ENCODE measurements at places on chromosomes 11 and 22.

GRCh38 chr22:45210577-45210976, 30.1 kb downstream of the KIAA0930 start:
- no peak for DNase-seq

DNA sequence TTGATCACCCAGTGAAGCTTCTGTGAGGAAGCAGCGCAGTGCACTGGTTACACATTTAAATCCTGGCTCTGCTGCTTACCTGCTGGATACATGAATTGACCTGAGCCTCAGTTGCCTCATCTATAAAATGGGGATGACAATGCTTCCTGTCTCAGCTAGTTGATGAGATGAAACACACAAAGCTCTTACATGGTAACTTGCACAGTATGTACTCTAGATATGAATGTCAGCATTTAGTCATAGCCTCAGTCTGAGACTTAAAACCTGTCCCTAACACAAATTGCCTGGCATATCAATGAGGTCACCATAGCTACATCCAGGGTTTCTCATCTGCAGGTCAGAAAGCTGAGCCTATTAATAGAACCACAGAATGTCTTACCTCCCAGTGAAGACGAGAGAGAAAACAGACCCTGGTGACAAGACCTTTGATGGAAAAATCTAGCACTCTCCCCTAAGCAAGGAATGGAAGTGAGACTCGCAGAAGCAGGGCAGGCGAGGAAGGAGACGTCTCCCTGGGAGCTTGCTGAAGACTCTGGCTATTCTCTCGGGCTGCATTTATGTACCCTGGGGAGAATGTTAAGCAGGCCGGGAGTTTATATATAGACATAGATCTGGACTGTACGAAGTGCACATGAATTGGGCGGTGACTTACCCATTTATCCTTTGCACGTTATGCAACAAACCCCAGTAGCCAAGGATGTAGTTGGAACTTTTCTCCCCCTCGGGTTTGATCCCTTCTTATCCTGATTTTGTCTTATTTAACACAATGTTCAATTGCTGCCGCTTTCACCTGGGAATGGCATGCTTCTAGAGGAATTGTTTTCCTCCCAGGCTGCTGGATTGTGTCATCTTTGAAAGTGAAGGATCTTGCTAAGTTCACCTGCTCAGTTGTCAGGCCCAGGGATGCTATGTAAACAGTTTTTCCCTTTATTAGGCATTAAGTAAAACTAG, 18.0 kb downstream of the SDHAF2 start:
- no peak for DNase-seq

- no peak for DNase-seq
These were observed 23.2 kb downstream of the AMOTL1 start for GRCh38 chr11:94791216-94791889.

DNA sequence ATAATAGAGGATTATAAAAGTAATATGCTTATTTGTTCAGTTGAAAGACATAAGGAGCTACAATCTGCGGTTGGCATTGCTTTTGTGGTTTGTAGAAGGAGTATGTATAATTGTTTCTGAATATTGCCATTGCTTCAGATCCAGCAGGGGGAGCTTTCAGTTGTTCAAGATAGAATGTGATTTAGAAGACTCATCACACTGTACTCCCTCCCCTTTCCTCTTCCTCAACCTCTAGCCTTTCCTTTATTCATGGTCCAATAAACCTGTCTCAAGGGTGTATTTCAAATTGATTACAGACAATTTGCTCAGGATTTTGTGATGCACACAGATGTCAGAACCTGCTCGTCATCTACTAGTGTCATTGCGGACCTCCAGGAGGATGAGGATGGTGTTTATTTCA, 9.8 kb downstream of the PRMT3 start:
- DNase-seq: no peak

- no peak for DNase-seq
These were observed 5.0 kb upstream of the MTNR1B start for GRCh38 chr11:92964471-92964870.

DNA sequence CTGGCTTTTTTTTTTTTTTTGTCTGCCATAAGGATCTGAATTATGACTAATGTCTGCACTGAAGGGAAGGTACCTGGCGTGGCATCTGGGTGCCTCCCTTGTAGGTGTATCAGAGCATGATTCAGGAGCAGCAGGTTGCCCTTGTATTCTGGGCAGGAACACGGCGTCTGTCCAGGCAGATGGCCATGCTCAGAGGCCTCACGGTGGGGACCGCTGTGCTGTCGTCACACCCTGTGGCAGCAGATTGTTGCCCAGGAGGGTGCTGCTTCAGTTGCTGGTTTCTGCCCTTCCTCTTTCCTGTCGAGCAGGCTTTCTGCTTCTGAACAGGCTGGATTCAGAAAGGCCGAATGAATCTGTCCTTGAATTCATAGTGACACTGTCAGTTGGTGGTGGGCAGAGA, 11.0 kb downstream of the ZNRF3 start:
- no peak for DNase-seq

DNA sequence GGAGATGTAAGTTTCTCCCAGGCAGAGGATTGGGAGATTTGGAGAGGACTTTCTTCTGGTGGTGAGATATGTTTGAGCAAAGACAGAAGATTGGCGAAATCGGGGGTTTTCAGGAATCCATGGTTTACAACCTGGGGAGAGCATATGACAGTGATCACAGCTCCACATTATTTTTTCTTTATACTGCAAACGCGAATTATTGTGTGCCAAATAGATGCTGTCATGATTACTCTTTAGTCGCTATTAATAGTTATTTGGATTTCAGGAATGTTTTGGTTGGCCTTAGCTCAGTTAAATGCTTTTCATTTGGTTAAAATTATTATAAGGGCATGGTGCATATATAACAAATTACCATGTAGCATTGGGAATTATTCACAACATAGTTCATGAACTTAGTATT, 15.2 kb downstream of the ATXN10 start:
- no peak for DNase-seq

- DNase-seq: no peak
These were observed 89.2 kb downstream of the FAT3 start for GRCh38 chr11:92313784-92314183.

GRCh38 chr22:29122041-29122440, 49.2 kb downstream of the KREMEN1 start:
- no peak for DNase-seq

DNA sequence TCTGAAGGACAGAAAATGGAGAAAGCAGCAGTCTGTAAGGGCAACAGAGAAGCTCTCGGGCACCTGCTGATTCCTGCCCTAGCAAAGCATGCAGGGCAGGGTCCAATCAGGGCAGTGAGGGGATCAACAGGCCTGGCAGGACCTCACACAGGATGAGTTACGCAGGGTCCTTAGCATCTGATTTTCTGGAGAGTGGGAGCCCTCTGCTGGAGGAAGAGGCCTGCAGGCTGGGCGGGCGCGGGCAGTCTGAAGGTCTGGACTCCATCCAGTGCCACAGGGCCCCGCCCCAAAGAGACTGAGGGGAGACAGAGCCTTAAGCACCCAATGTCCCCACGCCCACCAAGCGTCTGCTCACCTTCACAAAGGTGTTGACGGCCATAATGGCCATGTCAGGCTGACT, 28.9 kb downstream of the AP1B1 start:
- DNase-seq: no peak

GRCh38 chr11:10935015-10935559, 77.2 kb upstream of the ZBED5 start:
- no peak for DNase-seq

DNA sequence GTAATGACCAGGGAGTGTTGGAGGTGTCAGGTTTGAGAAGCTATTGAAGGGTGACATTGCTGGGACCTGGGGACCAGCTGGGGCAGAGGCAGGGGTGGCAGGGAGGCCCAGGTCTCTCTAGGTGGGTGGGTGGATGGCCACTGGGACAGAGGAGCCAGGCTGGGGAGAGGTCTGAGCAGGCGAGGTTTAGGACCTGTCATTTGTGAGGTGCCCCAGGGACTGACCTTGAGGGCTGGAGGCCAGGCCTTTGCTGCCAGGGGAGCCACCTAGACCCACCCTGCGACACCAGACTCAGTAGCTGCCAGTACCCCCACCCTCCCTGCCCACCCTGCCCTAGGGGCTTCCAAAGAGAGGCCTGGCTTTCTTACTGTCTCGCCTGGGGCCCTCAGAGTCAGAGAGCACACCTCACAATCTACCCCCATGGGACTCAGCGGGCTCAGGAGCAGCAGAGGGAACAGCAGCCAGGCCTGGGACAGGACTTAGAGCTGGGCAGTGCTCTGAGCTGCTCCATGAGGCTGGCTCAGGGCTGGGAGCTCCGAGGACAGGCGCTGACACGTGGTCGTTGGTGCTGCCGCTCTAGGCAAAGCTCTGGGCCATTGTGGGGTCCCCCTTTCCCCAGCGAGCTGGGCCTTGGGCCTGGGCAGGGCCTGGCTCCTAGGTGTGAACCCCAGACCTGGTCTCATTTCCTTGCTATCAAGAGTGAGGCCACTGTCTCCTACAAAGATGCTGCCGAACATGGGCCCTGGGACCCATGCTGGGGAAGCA, 28.6 kb upstream of the PPARA start:
- DNase-seq: no peak

DNA sequence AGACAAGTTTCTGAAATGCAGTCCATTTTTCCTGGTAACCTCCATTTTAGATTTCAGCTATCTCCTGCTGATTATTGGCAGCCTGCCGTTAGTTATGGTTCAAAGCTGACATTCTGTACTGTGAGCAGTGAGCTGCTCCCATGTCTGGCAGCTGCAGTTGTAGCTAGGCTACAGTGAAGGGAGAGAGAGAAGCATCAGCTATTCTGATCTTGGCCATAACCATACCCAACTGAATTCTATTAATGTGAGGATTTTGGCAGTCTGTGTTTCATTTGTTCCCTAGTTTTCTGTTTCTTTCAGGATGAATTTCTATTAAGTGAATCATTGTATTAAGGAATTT, 33.4 kb downstream of the SIK2 start:
- no peak for DNase-seq

DNA sequence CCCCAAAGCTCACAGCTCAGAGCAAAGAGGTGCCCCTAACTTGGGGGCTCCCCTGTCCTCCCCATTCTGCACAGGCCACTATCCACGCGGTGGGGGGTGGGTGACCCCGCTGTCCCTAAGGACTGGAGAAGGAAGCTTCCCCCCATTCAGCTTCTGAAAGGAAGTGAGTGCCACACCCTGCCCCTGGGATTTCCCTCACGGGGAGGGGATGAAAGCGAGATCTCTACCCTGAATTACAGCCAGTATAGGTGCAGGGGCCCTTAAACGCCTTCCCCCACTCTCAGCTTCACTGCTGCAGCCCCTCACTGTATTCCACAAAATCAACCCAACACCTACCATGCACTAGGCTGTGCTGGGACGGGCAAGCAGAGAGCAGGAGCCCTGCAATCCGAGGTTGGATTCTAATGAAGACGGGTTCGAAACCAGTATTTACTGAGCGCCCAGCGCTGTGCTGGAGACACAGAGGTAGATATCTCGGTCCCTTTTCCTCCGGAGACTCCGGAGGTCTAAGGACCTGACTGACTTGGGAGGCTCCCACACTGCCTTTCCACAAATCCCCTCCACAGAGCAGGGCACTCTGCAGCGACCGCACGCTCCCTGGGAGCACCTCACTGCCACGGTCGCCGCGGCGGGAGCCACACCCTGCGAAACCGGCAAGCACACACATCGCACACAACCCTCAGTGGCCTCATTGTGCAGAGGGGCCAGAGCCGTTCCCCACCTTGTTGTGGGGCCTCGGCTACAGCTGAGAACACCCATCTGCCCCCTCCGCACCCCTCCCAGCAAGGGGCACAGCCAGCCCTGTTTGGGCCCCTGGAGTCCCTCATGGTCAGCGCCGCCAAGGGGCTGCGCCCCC, 1.8 kb downstream of the AHNAK start:
- no peak for DNase-seq

DNA sequence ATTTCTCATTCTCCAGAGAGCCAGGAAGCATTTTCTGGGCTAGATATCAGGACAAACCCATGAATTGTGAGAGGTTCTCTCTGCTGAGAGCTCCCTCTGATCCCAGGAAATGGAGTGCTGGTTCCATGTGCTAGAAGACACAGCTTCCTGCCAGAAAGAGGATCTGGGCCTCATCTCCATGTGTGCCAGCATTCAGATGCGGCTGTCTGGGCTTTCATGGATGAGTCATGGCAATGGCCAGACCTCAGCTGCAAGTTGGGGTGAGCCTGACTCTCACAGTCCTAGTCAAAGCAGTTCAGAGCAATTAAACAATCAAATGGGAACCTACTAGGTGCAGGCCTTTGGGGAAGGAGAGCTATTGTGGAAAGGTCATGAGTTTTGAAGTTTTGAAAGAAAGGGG, 82.3 kb upstream of the EED start:
- no peak for DNase-seq

DNA sequence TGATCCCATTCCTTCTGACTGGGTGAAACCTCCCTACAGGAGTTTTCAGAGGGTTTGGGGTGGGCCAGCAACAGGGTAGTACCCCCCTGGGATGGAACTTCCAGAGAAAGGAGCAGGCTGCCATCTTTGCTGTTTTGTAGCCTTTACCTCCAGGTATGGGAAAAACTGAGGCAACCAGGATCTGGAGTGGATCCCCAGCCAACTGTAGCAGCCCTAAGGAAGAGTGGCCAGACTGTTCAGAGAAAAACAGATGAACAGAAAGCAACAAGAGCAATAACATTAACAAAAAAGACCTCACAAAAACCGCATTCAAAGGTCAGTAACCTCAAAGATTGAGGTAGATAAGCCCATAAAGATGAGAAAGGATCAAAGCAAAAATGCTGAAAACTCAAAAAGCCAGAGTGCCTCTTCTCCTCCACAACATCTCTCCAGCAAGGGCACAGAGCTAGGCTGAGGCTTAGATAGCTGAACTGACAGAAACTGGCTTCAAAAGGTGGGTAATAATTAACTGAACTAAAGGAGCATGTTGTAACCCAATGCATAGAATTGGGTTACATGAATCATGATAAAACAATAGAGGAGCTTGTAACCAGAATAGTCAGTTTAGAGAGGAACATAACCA, 1288.6 kb upstream of the CNTN5 start:
- DNase-seq: no peak

GRCh38 chr11:111565114-111565720, 24.7 kb downstream of the LAYN start:
- peak; percentile 37 for DNase-seq

DNA sequence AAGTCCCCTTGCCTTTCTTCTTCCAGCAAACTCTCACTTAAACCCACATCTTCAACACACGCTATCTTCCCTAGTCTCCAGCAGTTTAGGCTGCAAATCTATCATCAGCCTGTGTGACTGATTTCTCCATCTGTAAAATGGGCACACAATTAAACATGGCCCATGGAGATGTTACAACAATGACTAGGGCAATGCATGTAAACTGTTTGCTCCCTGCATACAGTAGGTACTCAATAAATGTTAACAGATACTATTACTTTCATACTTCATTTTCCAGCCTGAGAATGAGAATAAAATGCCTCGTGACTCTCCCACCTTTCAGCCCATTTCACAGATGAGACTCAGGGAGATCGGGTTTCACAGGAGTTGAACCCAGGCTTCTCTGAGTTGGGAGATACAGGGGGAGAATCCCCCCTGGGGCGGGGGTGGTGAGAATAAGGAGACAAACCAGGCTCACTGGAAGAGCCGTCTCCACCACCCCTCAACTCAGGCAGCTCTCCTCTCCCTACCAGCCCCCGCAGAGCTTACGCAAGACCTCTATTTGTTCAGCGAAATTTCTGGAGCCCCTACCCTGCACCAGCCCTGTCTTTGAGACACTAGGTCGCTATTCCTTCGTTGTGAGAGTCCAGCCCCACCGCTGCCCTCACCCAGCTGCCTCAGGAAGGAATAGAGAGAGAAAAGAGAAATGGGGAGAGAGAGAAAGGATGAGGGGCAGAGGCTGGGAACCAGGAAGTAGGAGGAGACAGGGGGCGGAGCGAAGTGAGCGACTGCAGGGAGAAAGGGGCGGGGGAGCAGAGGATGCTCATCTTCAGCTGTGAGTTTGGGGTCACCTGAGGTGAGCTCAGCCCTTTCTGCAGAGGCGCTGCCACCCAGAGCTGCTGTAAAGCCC, 42.1 kb upstream of the KLHL35 start:
- peak; percentile 61 for DNase-seq

GRCh38 chr11:110948112-110948511, 235.9 kb upstream of the ARHGAP20 start:
- no peak for DNase-seq

Measured in stimulated activated CD8-positive, alpha-beta memory T cell treated with anti-CD3 and anti-CD28 coated beads, Interleukin-2, amount 100 ng/mL, for 48 hours (primary cell).